H1 (cell line): ENCODE measurements at places on chromosomes 11 and 22. TPM values are rescaled to one million over a fixed set of nuclear protein-coding genes. Genes with fewer than 3 reads are reported as not detected.

The MS4A6A gene
- not detected in 2 replicates for polyA plus RNA-seq

The CHRM1 gene
- polyA plus RNA-seq, result 0.05 and 0.08 TPM in 2 replicates

The MRGPRX4 gene
- not detected in 2 replicates for polyA plus RNA-seq

The CABP4 gene
- 0.03 TPM in 1 of 2 replicates, not detected in the other for polyA plus RNA-seq

The EFCAB6 gene
- polyA plus RNA-seq, result 0.32 and 0.57 TPM in 2 replicates

The VWCE gene
- polyA plus RNA-seq, result 9.5 and 16.8 TPM in 2 replicates

The EHF gene
- not detected in 2 replicates for polyA plus RNA-seq

The MOGAT2 gene
- not detected in 2 replicates for polyA plus RNA-seq

The KRTAP5-8 gene
- polyA plus RNA-seq, result 0.06 TPM in 1 of 2 replicates, not detected in the other

The MMP10 gene
- 0.03 TPM in 1 of 2 replicates, not detected in the other for polyA plus RNA-seq

The SEPTIN3 gene
- 39.7 and 52.9 TPM in 2 replicates for polyA plus RNA-seq

The MS4A15 gene
- 0.15 and 0.41 TPM in 2 replicates for polyA plus RNA-seq

The B3GAT1 gene
- polyA plus RNA-seq, result 19.7 and 27.0 TPM in 2 replicates

The TMA7B gene
- polyA plus RNA-seq, result not detected in 2 replicates

The TMEM191B gene
- polyA plus RNA-seq, result 1.3 and 3.5 TPM in 2 replicates

The SHANK3 gene
- polyA plus RNA-seq, result 1.5 and 2.8 TPM in 2 replicates

The GSTT2B gene
- 13.3 and 13.5 TPM in 2 replicates for polyA plus RNA-seq

The NPAS4 gene
- polyA plus RNA-seq, result 0.73 and 0.77 TPM in 2 replicates

The UPK3A gene
- polyA plus RNA-seq, result 1.7 and 2.4 TPM in 2 replicates

The KCNK4 gene
- not detected in 2 replicates for polyA plus RNA-seq

The ZNF280B gene
- polyA plus RNA-seq, result 2.5 and 4.8 TPM in 2 replicates

The LMO1 gene
- polyA plus RNA-seq, result 0.17 and 0.30 TPM in 2 replicates

The TMEM121B gene
- polyA plus RNA-seq, result 4.3 and 4.9 TPM in 2 replicates

The NLRP10 gene
- 0.16 TPM in 1 of 2 replicates, not detected in the other for polyA plus RNA-seq

The SAA2 gene
- polyA plus RNA-seq, result not detected in 2 replicates

The SSTR3 gene
- polyA plus RNA-seq, result 0.61 and 0.77 TPM in 2 replicates

The TRIM49 gene
- not detected in 2 replicates for polyA plus RNA-seq

The ANKK1 gene
- polyA plus RNA-seq, result 0.11 and 0.38 TPM in 2 replicates

The KDM4D gene
- polyA plus RNA-seq, result 4.5 and 4.8 TPM in 2 replicates

The NEU3 gene
- polyA plus RNA-seq, result 8.9 and 11.9 TPM in 2 replicates

The IGSF9B gene
- polyA plus RNA-seq, result 16.5 and 23.6 TPM in 2 replicates

The PRR33 gene
- polyA plus RNA-seq, result 0.02 and 0.08 TPM in 2 replicates

The PDE2A gene
- 7.1 and 10.0 TPM in 2 replicates for polyA plus RNA-seq

The TEX54 gene
- not detected in 2 replicates for polyA plus RNA-seq

The OR5AP2 gene
- polyA plus RNA-seq, result not detected in 2 replicates

The OR5B17 gene
- polyA plus RNA-seq, result not detected in 2 replicates

The ACER3 gene
- polyA plus RNA-seq, result 3.5 and 5.7 TPM in 2 replicates

The RAB30 gene
- polyA plus RNA-seq, result 1.2 and 1.6 TPM in 2 replicates

The PTPN5 gene
- polyA plus RNA-seq, result 12.9 and 18.9 TPM in 2 replicates

The NAALAD2 gene
- polyA plus RNA-seq, result 2.1 and 2.6 TPM in 2 replicates

The NCR3LG1 gene
- polyA plus RNA-seq, result 0.49 and 0.68 TPM in 2 replicates

The CBLIF gene
- polyA plus RNA-seq, result not detected in 2 replicates

The CASP12 gene
- not detected in 2 replicates for polyA plus RNA-seq

The OR8D4 gene
- not detected in 2 replicates for polyA plus RNA-seq

The LRRC4C gene
- polyA plus RNA-seq, result 0.23 and 0.25 TPM in 2 replicates

The DRG1 gene
- 27.2 and 45.3 TPM in 2 replicates for polyA plus RNA-seq
